ENCODE measurements at places on chromosomes 12 and 14.

- DNase-seq: peak; percentile 52
These were observed 139.3 kb downstream of the ADGRD1 start for GRCh38 chr12:131092901-131093603.

DNA sequence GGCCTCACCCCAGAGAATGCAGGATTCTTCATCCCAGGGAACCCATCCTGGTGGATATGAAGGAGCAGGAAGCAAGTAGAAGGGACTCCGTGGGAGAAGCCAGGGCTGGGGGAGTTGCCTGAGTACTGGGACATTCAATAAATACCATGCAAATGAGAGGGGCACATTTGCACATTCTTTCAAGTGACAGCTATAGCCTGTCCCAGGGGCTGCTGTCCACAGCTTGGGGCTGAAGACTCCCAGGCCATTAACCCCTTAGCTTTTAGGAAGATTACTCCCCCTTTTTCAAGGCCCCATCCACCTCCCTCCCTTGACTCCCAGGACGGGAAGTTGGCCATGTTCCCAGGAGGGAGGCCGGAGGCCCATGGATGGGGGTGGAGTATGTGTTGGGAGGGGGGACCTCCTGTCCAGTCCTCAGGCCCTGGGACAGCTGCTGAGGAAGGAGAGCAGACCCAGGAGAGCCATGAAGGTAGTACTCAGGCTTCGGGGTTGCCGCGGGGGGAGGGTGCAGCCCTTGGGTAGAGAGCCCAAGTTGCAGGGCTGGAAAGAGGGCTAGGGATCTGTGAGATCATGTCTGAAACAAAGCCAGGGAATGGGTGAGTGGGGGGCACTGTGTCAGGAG, 974 bp upstream of the TNS2 start:
- no peak for DNase-seq

DNA sequence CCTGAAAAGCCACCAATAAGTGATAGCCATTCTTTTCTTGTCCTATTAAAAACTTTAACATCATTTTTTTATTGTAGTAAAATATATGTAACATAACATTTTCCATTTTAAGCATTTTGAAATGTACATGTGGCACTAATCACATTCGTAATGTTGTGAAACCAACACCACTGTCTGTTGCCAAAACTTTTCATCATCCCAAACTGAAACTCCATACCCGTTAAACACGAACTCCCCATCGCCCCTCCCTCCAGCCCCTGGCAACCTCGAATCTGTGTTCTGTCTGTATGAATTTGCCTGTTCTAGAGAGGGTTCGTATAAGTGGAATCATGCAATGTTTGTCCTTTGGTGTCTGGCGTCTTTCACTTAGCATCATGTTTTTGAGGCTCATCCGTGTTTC, 75.9 kb downstream of the CCDC92 start:
- no peak for DNase-seq

DNA sequence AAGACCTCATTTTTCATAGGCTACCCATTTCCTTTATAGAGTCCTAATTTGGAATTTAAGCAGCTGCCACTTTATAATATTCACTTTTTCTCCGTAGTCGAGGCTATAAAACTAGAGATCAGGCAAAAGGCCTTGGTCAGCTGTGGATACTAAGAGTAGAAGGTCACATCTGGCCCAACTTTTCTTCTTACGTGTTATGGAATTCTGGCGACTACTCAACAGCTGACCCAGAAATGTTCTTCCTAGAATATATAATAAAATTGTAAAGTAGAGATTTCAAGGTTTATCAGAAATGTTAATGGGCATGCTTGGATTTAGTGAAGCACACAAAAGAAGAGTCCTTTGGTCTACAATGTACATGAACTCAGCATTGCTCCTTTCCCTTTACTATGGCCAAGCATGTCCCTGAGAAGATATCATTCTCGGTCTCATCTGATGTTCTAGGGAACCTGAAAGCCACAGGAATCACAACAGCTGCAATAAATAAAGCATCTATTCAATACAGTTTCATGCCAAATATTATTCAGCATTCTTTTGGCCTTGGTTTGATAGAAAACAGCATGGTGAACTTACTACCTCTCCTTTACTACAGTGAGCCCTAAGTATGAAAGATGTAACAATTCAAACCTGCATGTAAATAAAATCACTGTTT, 261.4 kb upstream of the NPAS3 start:
- no peak for DNase-seq

GRCh38 chr12:75591628-75592027, 80.2 kb upstream of the KRR1 start:
- DNase-seq: no peak

GRCh38 chr14:93789228-93790130, 1.2 kb upstream of the PRIMA1 start:
- DNase-seq: no peak

GRCh38 chr12:89574736-89575208, 48.9 kb upstream of the POC1B start:
- DNase-seq: no peak

DNA sequence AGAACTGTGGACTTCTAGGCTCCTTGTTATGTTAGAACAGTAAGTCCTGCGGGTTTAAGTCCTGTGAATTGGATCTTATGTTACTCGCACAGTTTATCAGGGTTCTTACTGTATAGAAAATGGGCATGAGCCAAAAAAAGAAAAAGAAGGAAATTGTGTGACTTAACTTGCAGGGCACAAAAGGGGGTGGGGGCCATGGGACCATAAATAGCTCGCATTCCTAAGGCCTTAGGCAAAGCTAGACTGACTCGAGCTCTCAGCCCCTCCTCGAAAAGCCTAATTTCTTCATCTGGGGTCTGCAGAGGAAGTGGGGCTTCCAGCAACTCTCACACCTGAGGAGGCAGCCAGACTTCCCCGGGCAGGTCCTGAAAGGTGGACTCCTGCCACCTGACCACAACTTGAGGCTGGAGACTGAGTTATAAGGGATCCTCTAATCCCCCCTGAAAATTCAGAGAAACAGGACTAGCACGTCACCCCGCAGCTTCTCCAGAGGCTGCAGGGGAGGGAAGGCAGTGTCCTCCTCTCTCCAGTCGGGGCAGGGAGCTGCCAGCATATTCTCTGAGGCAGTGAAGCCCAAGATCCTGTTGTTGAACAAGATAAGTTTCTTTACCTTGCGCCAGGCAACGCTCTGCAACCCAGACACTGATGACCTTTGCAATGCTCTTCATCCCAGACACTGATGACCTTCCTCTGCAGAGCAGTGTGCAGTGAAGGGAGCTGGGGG, 280.5 kb downstream of the PCNX1 start:
- DNase-seq: no peak

DNA sequence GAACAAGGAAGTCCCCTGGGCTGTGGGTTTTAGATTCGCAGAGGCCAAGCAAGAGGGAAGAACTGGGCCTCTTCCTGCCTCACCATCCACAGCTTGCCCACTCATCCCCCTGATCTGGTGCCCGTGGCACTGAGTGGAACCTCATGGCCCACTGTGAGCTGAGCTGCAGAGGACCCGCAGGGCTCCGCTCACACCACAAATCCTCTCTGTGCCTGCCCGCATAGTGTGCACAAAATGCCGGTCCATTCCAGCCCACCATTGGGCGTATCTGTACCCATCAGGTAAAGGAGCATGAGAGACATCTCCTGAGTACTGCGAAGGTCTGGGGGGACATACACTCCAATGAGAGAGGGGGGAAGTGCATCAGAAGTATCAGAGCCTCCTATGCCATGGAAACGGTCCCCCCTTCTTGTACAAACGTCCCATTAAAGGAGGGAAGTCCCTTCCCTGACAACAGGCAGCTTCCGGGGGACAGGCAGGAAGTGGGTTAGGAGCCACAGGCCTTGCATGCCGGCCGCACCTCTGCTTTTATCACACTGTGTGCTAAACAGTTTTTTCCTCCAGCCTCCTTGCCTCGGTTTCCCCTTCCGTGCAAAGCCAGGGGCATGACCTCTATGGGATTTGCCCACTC, 309.4 kb upstream of the DIO3 start:
- no peak for DNase-seq

DNA sequence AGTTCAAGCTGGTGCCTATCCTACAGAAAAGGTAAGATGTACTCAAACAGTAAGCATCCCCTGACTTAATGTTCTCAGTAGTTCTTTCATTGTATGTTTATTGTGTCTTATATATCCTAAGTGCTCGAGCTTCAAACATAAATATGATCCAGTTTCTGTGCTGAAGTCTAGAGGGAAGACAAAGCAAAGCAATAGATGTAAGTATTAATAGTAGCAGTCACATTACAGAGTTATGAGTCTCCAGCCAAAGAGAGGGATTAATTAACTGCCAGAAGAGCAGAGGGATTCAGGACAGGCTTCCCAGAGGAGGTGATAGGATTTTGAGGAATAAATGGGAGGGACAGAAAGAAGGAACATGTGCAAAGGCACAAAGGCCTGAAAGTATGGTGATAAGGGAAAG, 1.4 kb downstream of the NGDN start:
- DNase-seq: no peak

DNA sequence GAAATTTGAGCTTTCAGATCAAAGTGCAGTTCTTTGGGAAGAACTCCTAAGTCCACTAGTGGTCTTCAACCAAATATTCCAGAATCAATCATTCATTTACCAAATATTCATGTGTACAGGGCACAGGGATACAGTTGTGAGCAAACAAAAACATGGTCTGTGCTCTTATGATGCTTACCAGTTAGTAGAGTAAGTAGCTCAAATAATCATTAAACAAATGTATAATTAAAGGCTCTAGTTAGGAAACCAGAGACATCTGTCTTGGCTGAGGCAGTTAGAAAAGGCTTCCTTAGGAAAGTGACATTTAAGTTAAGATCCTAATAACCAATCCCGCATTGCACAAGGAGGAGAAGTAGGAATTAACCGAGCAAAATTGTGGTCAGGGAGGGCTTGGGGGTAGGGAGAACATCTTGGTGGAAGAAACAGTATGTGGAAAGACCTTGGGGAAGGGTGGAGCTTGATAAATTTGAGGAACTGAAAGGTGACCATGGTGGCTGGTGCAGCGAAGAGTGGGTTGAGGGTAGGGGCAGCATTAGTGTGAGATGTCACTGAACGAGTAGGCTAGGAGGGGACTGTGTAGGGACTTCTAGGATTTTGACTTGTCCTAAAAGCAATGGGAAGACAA, 40.0 kb downstream of the PEBP1 start:
- peak; percentile 81 for DNase-seq

DNA sequence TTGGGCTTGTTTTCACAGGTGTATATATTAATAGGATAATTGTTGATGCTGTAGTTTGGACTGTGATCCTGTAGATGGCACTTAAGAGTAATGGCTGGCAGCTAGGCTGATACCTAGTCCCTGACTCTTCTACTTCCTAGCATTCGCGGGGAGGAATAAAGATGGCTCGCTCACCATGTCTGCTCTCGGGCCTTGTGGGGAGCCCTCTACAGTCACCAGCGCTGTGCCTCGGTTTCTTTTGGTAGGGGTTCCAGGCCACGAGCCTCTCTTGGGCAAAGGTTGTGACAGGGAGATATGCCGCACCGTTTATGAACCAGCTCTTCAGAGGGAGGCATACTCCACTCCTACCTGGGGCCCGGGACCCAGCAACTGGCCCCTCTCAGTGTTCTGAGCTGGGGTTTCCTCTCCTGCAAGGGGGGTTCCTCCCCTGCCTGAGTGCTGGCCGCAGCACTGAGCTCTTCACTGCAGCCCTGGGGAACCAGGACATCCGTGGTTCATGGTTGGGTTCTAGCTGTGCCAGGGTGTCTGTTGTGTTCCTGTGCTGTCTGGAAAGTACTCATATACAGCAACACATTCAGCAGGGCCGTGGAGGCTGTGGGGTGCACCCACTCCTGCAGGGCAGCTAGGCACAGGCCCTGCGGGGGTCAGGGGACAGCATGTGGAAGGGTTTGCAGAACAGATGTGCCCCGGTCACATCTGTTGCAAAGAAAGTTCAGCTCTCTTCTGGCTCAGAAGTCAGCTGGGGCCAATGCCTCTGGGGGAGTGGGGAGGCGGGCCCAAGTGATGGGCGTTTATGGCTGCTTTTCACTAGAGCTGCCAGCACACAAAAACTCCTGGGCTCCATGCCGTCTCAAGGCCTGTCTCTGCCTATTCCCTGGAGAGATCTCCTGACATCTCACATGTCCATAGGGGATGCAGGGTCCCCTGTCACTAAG, 147.9 kb downstream of the PPFIA2 start:
- no peak for DNase-seq

DNA sequence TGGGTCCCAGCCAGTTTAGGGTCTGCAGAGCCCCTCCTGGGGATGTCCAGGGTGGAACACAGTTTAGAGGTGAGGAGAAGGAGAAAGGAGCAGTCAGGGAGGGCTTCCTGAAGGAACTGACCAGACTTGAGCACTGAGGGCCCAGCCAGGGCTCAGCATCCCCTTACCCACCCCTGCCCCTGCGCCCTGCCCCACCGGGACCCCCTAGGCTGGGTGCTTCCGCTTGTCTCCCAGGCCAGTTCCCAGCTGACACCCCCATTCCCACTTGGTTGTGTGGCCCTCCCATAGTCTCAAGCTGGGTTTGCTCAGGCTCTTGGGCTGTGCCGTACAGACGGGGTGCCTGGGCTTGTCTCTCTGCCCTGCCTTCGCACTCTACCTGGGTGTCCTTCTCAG, 26.3 kb upstream of the KIF26A start:
- no peak for DNase-seq

DNA sequence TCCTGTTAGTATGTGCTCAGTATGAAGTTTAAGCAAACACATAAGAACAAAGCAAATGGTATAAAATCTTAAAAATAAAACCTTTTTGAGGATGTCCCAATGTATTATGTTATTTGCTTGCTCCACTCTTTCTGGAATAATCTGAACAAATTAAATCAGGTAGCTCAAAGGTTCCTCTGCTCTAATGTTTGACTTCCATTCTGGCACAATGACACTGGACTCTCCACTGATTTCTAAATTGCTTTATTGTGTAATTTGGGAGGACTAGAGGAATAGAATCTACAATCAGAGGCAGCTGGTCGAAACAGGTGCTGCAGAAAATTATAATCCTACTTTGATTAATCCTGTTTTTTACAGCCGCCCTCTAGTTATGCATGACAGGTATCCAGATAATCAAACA, 523.7 kb upstream of the FOXG1 start:
- no peak for DNase-seq

- DNase-seq: no peak
These were observed 26.3 kb upstream of the TC2N start for GRCh38 chr14:91893669-91894068.

GRCh38 chr12:90978117-90978770, 23.3 kb upstream of the CCER1 start:
- DNase-seq: no peak
